ENCODE measurements at places on chromosomes 4 and X.

DNA sequence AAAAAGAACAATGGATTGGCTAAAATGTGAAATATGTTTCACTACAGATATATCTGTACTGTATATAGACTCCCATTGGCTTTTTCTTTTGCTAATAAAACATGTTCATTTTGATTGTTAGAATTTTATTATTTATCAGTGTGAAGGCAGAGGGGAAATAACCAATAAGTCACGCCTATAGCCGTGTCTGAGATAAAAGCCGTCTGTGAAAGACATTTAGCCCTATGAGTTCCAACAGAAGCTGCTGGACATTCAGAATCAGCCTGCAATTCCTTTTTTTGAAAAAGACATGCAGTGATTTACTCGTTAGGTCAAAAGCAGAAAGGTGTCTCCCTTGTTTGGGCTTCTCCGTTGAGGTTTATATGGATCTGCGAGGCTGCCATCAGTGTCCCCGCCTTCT lies 24.2 kb upstream of the SLC25A4 start:
- no peak for DNase-seq

DNA sequence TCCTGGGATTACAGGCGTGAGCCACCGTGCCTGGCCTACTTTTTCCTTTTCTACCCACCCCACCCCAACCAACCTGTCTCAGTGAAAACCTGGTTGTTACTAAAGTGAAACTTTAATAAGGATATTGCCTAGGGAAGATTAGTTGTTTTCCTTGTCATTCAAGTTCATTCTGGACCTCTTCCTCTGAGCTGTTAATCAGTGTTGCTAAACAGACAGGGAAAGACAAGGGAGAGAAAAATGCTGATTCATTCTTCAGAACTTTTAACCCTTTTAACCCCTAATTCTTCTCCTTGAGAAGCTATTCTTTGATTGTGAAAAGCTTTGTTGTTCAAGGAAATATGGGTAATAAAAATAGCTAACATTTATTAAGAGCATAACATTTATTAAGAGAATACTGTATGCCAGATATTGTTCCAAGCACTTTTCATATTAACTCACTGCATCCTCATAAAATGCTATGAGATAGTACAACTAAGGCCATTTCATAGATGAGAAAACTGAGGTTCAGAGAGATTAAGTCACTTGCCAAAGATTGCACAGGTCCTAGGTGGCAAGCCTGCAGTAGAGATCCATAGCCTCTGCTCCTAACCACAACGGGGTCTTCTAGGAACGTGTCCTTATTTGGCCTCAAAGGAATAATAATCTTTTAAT lies 34.8 kb downstream of the OSTC start:
- DNase-seq, result no peak

DNA sequence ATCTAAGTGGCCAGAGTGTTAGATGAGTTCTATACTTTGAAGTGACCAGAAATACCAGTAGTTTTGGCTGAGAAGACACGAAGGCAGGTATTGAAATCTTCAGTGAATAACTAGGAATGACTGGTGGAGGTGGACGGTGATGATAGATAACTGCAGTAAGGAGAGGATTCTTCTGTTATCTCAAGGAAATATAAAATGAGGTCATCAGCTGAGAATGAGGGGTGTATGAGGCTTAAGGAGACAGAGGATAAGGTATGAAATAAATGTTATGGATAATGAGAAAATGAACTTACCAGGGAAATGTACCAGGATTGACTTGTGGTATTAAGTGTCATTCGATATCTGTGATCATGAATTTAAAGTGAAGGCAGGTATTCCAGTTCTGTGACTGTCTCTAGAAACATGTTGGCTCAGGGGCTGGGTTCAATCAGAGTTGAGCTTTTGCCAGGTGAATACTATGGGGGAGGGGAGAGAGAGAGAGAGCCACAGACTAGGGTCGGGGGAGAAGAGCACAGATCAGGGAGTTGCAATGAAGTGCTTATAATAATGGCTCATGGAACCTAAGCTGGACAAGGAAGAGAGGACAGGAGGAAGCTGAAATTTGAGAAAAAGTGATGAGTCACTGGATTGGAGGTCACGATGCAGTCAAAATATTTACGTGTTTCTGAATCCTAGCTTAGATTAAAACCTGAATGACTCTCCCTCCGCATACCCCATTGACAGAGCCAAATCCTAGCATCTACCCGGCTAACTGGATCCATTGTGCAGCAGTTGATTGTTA lies 37.5 kb upstream of the BRS3 start:
- no peak for DNase-seq

GRCh38 chr4:126853715-126854114 lies 779.0 kb upstream of the INTU start:
- DNase-seq, result no peak

- no peak for DNase-seq
Measured at GRCh38 chrX:38770152-38770551, 31.1 kb upstream of the MID1IP1 start.

- no peak for DNase-seq
Measured at GRCh38 chrX:119497185-119497584, 28.9 kb downstream of the SLC25A5 start.
